ENCODE measurements at places on chromosomes 11 and 22. TPM values are rescaled to one million over a fixed set of nuclear protein-coding genes. Genes with fewer than 3 reads are reported as not detected.

GRCh38 chr22:37674951-37675929, at the start of gene LGALS1:
LGALS1 (plus strand) TSS chr22:37675636; CDS start chr22:37675703, 67 bp downstream.
- peak; percentile 93 for DNase-seq

DNA sequence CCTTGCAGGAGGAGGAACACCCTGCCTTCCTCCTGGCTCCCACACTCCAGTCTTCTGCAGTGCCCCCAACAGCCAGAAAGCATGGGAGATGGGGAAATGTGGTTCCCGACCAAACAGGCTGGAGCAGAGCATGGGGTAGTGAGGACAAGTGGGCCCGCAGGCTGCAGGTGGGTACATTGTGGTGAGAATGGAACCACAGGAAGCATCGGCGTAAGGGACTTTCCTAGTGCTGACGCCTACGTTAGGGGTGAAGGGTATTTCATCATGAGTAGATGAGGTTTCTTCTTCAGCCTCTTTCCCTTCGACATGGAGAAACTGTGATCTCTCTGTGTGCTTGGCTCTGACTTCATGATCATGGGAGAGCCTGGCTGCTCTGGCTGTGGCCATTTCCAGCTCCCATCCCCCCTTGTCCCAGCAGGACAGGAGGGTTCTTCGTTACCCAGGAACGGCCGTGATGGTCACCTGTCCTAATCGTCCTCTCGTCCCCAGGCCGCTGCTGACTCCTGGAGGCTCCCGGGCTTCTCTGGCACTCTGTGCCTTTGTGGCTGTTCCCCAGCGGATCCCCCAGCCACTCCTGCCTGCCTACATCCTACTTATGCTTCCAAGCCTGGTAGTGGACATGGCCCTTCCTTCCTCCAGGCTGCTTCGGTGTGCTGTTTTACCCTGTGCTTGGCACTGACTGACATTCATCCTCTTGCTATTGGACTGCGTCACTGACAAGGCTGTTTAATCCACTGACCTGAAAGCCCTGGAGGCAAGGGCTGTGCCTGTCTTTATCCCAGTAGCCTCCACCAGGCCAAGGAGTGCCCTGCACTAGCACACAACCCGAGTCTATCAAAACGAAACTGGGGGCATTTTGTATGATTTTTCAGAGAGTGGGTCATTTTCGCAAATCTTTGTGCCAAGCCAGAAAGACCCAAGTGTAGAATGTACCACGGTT, 65.2 kb upstream of the CECR2 start:
- no peak for DNase-seq

DNA sequence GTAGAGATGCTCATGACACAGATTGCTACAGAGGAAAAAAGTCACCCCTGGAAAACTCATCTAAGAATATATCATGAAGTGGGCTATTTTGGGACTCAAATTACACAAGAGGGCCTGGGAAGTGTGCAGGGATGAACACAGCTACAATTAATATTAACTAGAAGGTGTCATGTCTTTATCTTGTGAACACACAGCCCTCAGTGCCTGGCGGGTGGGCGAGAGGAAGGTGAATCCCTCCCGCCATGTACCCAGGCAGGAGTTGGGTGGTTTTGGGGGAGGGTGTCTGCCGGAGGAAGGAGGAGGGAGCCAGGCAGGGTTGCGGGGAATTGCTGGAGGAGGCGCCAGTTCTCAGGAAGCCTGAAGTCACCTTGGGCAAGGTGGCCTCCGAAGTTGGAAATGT, 5.1 kb upstream of the FAM83F start:
- no peak for DNase-seq

The CAVIN3 gene
- total RNA-seq = 220 TPM

DNA sequence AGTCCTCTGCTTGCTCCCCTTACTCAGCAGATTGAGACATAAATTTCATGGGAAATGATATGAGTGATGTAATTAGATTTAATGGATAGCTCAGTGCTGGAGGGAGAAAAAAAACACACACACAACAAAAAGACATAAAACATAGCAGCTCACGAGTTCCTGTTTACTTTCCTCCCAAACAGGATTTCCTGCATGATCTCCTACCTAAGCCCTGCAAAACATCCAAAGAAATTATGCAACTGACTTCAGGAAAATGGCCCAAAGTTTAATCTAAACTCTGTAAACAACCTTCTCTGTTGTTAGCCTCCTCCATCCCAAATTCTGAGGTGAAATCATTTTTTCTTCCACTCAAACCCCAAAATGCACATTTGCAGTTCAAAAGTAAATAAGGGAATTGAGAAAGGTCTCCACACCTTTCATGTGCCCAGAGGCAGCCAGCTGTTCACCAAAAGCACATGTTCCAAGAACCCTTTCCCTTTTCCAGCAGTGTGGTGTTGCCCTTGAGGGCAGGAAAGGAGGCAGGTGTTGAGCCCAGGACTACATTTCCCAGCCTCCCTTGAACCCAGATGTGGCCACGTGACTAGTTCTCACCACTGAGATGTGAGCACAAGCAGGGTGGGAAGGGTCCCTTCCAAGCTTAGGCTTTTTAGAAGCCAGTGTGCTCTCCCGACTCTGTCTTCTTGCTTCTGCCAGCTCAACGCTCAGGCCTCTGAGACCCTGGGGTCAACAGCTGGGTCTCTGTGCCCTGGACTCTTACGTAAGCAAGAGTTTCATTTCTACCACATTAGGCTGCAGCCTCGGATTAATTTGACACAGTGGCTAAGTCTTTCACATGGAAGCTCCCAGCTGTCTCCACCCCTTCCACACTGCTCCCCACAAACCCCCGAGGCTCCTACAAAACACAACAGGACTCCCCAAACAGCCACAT, 301.2 kb downstream of the CTTN start:
- no peak for DNase-seq

The MYOD1 gene
- not detected for total RNA-seq

DNA sequence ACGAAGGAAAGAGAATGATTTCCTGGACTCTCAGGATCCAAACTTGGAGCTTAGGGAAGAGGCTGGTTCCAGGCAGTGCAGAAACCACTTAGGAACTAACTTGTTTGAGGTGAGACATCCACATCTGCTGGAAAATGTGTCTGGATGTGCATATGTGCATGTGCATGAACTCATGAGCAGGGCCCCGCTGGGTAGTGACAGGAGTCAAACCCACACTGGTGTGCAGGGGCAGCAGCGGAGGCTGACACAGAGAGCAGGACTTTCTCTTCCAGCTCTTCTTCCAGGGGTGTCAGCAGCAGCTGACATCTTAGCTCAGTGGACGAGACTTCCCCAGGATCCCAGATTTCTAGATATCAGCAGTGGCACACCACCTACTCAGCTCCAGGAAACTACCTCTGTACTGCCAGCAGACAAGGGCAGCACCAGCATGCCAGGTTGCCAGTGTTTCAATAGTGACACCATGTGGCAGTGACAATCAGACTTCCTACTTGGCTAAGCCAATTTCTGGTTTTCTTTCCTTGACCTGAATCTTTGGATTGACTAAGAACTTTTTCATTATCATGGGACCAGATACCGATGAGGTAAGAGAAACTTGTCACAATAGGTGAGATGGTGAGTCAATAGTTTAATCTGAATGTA, 227.5 kb upstream of the ZC3H12C start:
- DNase-seq = peak; percentile 22

GRCh38 chr22:32979606-32980005, 78.6 kb downstream of the SYN3 start:
- DNase-seq = no peak

- DNase-seq = no peak
Observed at GRCh38 chr11:98107736-98108135, 913.0 kb upstream of the CNTN5 start.

GRCh38 chr11:132206993-132207392, 836.6 kb downstream of the NTM start:
- DNase-seq = no peak

DNA sequence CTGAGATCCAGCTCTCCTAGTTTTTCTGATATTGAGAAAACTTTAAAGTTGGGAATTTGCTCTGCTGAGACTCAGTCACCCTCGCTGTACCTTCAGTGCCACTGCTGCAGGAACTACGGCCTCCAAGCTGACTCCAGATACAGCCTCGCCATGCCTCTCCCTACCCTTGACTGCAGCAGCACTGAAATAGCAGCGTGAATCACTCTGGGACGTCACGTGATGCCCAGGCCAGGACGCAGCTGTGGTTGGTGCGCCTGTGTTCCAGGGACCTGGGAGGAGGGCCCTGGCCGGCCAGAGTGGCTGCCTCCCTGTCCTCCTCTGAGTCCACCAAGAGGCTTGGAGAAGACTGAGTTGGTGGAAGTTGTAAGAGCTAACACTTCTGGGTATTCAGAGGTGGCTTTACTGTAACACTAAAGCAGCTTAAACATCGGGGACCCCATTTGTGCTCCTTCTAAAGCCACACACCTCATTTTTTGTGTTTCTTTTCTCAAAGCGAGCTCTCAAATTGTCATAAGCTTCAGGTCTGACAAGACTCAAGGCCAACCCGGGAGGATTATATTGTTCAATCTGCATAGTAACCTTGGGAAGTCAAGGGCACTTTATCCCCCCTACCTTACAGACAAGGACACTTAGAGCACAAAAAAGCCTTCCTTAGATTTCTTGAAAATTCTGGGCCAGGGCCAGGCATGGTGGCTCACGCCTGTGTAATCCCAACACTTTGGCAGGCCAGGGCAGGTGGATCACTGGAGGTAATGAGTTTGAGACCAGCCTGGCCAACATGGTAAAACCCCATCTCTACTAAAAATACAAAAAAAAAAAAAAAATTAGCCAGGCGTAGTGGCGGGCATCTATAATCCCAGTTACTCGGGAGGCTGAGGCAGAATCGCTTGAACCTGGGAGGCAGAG, 4.2 kb upstream of the STIP1 start:
- DNase-seq = peak; percentile 97

DNA sequence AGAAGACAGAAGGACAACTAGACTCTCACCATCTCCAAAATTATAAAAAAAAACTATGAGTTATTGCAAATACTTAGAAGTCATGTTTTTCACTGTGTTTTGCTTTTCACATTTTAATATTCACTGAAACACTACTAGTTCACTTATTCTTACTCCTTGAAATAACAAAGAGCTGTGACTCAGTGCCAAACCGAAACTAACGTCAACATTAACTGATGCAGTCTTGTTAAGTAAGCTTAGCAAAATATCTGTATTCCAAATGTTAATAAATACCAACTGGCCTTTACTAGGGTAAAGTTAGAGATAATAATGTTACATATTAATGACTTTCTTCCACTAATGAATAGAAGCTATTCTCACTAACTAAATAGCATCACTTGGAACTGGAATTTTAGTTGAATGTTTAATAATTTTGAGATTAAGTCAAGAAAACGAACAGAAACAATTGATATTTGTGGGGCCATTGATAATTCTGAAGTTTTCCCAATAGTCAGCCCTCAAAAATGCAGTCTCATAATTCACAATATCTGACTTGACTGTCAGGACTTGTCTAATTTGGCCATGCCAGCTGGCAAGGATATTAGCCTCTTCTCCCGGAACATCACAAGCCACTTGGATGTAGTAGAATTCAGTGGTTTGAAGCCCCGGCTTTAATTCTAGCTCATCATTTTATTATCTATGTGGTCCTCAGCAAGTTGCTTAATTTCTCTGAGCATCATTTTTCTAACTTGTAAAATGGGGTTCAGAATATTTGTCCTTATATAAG, 230.1 kb upstream of the DDI1 start:
- peak; percentile 65 for DNase-seq

DNA sequence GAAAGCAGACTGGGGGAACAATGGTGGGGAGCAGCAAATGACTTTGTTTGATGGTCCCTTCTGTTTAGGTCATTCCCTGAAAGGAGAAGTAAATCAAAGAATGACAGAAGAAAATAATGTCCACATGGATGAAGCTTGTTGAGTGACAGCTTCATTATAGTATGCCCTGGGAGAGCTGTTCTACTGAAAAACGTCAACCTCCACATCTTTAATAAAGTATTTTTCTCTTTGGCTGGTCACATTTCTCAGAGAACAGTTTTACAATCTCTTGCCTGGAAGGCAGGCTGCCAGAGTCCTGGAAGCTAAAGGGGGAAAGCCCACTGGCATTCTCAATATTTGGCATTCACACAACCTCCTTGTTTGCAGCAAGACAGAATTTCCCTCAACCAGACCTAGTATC, 287.9 kb downstream of the SWAP70 start:
- no peak for DNase-seq

- DNase-seq = no peak
Observed at GRCh38 chr11:4979036-4979435, 15.6 kb upstream of the OR51L1 start.

The PAX6 gene
- total RNA-seq = not detected

The OR52E4 gene
- total RNA-seq = not detected

GRCh38 chr22:50711446-50712340, 26.3 kb upstream of the ACR start:
- DNase-seq = no peak

DNA sequence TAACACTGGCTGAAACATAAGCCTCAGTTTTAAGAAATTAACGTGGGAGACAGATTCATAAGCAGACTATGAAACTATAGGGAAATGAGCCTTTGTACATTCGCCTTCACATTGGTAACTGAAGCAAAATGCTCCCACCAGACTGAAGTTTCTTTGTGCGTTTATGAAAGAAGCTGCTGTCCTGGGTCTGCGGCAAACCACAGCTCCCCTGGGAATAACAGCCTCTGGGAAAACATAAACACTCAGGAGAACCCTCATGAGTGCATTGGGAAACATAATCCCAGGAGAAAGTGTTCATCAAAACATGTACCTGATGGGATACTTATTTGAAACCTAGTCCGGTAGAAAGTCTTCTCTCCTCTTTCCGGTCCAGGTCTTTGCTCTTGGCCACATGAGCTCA, 193.1 kb upstream of the LARGE1 start:
- no peak for DNase-seq

The UPB1 gene
- not detected for total RNA-seq

DNA sequence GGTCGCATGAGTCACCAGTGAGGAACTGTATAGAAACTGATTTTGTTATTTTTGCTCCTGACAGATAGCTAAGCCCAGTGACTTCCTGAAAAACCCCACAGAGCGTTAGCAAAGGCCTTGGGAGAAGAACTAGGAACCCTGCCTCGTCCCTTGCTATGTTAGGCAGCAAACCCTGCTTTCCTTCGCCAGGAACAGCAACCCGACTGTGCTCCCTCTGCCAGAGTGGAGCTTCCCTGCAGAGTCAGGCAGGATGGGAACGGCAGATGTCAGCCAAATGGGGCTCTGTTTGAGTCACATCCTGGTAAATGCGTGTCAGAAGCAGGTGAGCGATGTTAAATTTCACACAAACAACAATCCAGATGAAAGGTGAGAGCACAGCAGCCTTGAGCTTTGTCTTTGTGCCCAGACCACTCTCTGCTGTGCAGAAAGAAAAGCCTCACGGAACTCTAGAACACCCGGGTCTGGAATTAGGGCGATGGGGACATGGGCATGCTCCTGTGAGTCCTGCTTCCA, 186.6 kb downstream of the ADAMTS15 start:
- DNase-seq = peak; percentile 77

- no peak for DNase-seq
Observed at GRCh38 chr11:61510166-61510919, 1.8 kb downstream of the LRRC10B start.

DNA sequence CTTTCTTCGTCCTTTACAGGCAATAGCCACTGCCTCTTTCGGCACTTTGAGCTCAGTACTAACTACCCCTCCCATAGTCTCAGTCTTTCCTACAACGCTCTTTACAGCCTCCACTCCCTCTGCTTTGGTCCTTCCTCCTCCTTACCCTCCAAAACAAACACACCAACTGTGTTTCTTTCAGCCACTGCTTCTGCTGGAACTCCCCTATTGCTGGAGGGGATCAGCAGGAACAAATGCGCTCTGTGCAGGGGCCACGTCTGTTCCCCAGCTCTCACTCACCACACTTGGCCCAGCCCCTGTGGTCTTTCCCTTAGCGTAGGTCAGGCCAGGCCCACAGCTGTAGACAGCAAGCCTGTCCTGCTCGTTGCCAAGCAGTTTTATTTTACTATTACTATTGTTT, 42.3 kb downstream of the PC start:
- DNase-seq = no peak
